ENCODE measurements at places on chromosomes 7 and 10. TPM values are rescaled to one million over a fixed set of nuclear protein-coding genes. Genes with fewer than 3 reads are reported as not detected.

Gene IFIT2
- 11.8 TPM for total RNA-seq

Gene EVX1
- total RNA-seq, result not detected

Gene GRID2IP
- total RNA-seq, result 0.86 TPM

Gene NPSR1
- not detected for total RNA-seq

Gene HHEX
- 69.2 TPM for total RNA-seq

Gene RPP30
- total RNA-seq, result 24.7 TPM

Gene PPP1R3A
- not detected for total RNA-seq

Gene HOXA4
- 2.3 TPM for total RNA-seq

Gene LOXL4
- 4.9 TPM for total RNA-seq

Gene RAMP3
- total RNA-seq, result 23.2 TPM

Gene TMEM176A
- 246 TPM for total RNA-seq

Gene LRRD1
- total RNA-seq, result not detected

Gene TAS2R16
- total RNA-seq, result not detected

DNA sequence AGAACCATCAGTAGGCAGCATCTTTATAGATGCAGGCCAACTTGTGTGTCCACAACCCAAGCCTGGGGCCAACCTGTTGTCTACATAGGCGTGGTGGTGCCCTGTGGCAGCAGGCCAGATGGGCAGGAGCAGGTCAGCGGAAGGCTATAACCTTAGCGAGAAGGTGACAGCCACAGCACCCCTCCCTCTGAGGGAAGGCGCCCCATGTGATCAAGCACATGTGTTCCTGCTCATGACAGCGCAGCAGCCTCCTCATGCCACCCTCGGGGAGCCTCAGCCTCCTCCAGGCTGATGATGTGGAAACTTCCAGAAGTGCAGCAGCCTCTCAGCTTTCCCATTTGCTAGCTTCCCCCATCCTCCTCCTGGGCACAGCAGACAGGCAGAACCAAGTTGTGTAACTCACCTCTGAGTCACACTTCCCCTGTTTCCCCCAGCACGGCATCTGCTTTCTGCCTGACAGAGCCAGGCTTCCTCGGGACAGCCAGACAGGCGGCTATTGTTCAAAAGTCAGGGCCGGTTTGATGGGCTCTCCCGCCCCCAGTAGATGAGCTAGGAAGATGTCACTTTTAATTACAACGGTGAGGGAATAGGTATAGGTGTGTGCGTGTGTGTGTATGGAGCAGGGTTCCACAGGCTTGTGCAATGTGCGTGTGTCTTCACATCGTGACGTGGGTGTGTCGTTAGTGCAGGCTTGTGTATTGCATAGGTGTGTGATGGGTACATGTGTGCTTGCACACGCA is 312.0 kb upstream of the ZMIZ1 start:
- DNase-seq, result peak; percentile 72

DNA sequence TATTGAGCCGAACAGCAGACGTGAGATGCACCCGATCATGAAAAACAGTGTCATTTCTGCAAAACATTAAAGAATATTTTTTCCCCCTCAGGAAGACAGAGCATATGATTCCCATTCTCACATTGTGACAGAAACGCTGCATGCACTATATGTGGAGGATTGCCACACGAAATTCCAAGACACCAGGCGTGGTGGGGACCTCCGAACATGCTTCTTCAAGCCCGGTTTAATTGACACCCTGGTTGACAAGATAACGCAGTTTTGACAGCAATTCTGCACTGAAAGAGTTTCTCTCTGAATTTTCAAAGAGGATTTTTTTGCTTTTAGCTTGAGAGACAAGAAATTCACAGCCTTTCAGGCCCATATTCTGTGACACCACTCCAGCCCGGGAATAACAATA is 442.8 kb upstream of the NRP1 start:
- DNase-seq, result no peak

GRCh38 chr10:75838486-75838885 is 407.1 kb downstream of the LRMDA start:
- DNase-seq, result no peak

GRCh38 chr7:77747178-77747577 is 50.9 kb downstream of the RSBN1L start:
- no peak for DNase-seq

- no peak for DNase-seq
These were observed 41.8 kb downstream of the PDLIM1 start for GRCh38 chr10:95248989-95249388.

GRCh38 chr10:11150231-11150731 is 132.6 kb downstream of the CELF2 start:
- DNase-seq, result no peak

DNA sequence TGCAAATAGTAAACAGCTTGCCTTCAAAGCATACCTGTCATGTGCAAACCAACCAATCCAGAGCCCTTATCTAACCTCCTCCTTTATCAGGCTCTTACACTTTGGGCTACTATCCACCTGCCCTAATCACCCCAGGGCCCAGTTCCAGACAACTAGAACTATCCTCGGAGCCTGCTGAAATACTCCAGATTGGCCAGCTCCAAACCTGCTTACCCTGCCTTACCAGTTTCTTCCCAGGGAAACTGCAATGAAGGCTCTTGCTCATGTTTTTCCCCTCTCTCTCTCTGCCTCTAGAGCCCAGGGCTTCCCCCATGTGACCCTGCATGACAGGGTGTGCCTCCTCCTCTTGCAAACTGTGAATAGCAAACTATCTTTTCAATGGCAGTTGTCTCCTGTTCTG is 81.4 kb upstream of the CAPZA2 start:
- peak; percentile 84 for DNase-seq

- DNase-seq, result no peak
These were observed 24.9 kb upstream of the ZC3HAV1L start for GRCh38 chr7:139060695-139061237.

GRCh38 chr10:17831896-17832295 is 22.7 kb downstream of the MRC1 start:
- DNase-seq, result no peak

DNA sequence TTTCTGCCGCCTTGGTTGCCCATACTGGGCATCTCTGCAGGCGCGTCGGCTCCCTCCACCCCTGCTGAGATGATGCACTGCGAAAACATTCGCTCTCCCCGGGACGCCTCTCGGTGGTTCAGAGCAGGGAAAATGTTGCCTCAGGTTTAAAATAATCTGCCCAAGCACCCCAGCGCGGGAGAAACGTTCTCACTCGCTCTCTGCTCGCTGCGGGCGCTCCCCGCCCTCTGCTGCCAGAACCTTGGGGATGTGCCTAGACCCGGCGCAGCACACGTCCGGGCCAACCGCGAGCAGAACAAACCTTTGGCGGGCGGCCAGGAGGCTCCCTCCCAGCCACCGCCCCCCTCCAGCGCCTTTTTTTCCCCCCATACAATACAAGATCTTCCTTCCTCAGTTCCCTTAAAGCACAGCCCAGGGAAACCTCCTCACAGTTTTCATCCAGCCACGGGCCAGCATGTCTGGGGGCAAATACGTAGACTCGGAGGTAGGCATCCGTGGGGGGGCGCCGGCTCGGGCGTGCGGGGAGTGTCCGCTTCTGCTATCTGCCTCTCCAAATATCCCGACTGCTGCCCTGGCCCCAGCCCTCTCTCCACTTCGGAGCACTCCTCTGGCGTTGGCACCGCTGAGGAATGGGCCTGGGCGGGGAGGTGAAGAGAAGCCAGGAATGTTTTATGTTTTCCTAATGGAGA is at the start of gene CAV1:
TSS of gene CAV1 (plus strand) at position 428 of the 689 bp plus-strand sequence. CDS start at position 455, 27 bp downstream.
- peak; percentile 79 for DNase-seq

DNA sequence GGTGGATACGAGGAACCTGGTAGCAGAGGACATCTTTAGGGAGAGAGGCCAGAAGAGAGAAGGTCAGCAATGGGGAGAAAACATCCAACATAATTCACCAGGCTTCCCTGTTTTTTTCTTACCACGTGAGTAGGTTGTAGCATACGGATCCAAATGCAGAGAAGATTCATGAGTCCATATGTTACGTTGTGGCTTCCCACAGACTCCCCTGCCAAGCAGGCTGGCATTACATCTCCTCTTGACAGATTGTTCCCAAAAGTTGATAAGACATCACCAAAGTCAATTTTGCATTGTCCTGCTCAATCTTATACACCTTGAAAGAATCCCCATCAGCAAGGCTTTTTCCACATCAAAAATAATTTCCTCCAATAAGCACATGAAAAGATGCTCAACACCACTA is 39.7 kb downstream of the DRGX start:
- DNase-seq, result no peak

- no peak for DNase-seq
These were observed 96.2 kb downstream of the NPTX2 start for GRCh38 chr7:98713165-98713810.

GRCh38 chr10:129467359-129468064 is 471 bp downstream of the MGMT start:
- no peak for DNase-seq

DNA sequence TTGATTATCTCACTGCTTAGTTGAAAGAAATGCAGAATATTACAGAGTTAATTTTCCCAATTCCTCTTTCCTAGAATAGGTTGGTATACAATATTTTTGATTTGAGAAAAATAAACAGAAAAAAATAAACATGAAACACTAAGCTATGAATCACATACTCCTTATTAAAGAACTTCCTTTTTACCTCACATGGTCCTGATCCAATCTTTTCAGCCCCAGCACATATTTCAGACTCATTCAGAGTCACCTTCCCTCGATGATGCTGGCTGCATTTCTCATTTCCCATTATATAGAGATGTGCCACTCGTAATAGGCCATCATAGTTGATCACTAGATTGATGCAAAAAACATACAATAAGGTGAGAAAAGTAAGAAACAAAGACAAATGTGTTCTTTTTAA is 64.6 kb downstream of the HGF start:
- no peak for DNase-seq

- DNase-seq, result peak; percentile 41
These were observed 113.5 kb downstream of the CELF2 start for GRCh38 chr10:11131112-11131639.

DNA sequence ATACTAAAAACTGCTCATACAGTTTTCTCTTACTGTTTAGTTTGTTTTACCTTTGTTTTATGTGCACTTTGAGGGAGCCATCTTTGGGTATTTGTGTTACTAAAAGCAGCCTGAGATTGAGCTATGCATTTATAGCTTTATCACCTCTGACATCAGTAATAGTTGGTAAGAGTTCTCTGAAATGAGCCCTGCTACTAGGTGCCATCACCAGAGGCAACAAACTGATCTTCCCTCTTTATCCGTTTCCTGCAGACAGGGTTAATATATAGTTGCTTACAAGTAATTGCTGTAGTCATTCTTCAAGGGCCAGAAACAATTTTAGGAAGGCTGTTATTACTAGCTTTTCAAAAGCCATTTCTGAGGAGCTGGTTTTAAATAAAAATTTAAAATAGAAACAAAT is 49.1 kb downstream of the KIF20B start:
- no peak for DNase-seq

- DNase-seq, result no peak
These were observed 32.8 kb downstream of the RHOBTB1 start for GRCh38 chr10:60911216-60911615.

Data from mucosa of gallbladder (tissue), 1 donor.